ENCODE measurements at places on chromosomes 3 and 15.

- DNase-seq, result no peak
Measured at GRCh38 chr3:64445109-64445943, 220.1 kb upstream of the PRICKLE2 start.

DNA sequence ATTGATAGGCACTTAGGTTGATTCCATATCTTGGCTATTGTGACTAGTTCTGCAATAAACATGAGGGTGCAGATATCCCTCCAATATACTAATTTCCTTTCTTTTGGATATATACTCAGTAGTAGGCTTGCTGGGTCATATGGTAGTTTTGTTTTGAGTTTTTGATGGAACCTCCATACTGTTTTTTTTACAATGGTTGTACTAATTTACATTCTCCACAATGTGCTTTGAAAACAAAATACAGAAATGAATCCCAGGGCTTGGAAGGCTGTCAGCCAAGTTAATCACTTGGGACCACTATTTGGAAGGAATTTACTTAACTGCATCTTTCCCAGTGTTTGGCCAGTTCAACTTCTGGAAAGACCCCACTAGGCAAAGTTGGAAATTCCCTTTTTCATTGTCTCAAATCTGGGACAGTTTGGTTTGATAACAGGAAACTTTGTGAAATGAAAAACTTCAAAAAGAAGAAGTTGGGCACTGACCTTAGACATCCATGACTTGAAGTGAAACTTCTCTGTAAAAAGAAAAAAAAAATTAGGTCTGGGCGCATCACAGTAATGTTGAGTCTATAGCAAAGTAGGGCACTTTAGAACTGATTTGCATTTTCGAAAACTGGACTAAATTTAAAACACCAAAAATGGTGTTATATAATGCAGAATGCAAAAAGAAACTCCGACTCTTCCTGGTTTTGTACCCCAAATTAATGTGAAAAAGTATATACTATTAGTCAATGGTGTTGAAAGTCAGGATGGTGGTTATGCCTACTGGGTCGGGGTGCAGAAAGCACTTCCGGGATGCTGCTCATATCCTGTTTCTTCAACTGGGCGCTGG is 6.0 kb downstream of the CTSH start:
- no peak for DNase-seq

DNA sequence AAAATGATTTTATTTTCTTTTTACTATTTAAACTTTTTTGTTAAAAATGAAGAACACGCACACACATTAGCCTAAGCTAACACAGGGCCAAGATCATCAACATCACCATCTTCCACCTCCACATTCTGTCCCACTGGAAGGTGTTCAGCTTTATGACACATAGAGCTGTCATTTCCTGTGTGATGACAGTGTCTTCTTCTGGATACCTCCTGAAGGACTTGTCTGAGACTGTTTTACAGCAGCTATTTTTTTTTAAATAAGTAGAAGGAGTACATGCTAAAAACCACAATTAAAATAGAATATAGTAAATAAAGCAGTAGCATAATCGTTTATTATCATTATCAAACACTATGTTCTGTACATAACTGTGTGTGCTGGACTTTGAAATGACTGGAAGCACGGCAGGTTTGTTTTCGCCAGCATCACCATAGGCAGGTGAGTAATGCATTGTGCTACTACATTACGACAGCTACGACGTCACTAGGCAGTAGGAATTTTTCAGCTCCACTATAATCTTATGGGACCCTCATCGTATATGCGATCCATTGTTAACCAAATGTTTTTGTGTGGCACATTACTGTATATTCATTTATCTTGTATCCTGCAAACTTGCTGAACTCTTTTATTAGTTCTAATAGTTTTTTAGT is 72.8 kb downstream of the KLF15 start:
- no peak for DNase-seq

DNA sequence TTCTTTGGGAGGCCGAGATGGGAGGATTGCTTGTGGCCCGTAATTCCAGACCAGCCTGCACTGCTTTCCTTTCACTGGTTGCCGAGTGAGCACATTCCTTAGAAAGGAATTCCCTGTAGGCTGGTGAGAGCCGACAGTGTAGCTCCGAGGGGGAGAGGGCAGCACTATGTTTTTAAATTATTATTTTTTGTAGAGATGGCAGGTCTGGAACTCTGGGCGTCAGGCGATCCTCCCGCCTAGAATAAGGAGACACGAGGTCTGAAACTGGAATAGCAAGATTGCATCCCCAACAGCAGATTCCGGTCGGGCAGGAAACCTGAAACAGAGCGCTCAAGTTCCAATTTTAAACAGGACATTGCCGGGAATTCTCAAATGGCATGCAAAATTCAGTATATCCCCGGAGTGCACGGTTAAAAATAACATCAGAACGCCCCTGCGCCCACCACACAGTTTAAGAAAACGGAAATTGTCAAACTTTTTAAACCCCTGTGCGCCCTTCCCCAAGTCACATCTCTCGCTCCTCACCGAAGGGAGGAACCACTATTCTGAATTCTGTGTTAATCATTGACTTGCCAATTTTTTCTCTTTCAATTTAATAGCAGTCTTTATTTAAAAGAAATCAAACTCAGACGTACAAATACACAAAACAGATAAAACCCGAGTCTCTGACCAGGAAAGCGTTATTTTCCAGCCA is 643 bp upstream of the RNU5B-1 start:
- no peak for DNase-seq

GRCh38 chr15:90685591-90686434 is 31.3 kb upstream of the BLM start:
- DNase-seq, result no peak

DNA sequence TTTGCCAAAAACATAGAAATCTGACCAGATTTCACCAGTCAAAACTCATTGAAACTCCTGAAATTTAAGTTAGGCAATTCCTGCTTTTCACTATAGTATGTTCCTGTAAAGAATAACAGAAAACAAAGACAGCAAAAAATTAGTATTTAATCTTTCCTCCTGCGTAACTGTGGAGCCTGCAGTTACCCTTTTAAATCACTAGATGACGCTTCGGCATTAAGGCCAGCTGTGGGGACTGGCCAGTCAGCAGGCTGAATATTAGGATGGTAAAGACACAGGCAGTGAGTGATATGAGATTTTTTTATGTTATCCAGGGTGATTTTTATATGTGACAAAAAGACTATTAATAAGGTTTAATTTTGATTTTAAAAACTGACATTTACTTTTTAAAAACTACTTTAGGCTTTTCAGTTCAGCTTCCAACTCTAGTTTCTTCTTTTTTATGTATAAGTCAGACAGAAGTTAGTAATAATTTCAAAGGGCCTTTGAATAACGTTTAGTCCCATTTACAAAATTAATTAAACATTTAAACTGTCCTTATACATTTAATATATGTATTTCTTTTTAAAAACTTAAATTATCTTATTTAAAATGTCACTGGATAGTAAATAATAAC is 165.1 kb downstream of the PPM1L start:
- no peak for DNase-seq

GRCh38 chr15:91517491-91518200 is 335.9 kb upstream of the SLCO3A1 start:
- no peak for DNase-seq

DNA sequence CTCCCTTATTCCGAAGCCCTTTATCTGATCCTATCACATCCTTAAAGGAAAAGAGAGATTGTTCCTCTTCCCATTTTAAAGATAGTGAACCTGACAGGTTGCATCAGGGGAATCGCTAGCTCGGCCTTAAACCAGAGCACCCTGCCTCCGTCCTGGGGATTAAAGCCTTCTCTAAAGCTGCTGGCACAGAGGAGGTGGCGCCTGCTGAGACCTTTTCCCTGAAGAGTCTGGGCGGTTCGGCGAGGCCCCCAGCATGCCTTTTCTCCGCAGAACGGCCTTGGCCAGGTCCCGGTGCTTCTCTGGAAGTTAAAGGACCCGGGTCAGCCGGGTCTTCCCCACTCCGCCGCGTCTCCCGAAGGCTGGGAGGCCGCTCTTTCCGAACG is 593 bp downstream of the FAM219B start:
- peak; percentile 33 for DNase-seq

GRCh38 chr15:58070801-58071418 is 5.4 kb upstream of the ALDH1A2 start:
- DNase-seq, result peak; percentile 20

DNA sequence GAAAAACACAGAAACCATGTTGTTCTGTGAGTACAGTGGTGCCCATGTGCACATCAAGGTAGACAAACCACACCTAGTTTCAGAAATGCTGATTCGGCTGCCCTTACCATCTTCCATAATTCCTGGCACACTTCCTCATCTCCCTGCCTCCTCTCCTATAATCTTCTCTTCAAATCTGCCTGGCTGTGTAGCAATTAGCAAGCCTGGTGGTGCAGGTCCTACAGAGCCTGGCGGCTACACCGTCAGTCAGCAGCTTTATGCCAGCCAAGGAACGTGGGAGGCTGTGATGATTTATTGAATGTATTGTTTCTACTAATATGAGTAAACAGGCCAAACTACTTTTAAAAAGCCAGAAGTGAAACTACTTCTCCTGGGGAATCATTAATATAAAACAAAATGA is 106.8 kb downstream of the SEMA6D start:
- DNase-seq, result no peak

DNA sequence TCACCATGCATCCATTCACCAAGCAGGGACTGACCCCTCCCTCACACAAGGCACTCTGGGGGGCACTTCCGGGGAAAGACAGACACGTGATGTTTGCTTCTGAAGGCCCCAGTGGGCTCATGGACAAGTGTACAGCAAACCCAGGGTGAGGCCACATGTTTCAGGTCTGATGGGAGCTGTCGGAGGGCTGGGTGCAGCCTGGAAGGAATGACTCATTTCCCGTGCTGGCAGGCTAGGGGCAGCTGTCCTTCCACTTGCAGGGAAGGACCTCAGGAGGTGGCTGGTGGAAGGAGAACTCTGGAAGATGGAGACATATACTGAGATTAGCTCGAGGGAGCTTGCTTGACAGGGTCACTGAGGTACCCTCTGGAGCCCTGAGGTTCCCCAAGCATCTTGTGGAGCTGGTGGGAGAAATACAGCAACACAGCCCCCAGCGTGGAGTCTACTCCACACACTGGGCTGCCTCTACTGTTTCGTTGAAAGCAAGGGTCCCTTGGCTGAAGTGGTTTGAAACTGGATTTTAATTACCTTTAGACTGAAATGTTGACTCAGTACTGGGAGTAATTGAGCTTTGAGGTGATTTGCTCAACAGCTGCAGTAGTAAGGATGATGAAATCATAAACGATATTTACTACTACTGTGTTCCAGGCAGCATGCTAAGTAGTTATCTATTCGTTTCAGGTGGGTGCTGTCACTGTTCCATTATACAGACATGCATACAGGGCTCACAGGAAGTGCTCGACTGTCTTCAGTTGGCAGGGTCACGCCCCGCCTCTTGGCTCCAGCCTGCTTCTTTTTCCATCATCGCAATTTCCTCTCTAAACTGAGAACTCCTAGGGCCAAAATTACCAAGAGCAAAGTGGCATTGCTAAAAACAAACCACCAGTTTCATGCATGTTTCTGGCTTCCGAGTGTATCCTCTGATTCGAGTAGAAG is 230.4 kb downstream of the ADAMTS17 start:
- DNase-seq, result no peak

DNA sequence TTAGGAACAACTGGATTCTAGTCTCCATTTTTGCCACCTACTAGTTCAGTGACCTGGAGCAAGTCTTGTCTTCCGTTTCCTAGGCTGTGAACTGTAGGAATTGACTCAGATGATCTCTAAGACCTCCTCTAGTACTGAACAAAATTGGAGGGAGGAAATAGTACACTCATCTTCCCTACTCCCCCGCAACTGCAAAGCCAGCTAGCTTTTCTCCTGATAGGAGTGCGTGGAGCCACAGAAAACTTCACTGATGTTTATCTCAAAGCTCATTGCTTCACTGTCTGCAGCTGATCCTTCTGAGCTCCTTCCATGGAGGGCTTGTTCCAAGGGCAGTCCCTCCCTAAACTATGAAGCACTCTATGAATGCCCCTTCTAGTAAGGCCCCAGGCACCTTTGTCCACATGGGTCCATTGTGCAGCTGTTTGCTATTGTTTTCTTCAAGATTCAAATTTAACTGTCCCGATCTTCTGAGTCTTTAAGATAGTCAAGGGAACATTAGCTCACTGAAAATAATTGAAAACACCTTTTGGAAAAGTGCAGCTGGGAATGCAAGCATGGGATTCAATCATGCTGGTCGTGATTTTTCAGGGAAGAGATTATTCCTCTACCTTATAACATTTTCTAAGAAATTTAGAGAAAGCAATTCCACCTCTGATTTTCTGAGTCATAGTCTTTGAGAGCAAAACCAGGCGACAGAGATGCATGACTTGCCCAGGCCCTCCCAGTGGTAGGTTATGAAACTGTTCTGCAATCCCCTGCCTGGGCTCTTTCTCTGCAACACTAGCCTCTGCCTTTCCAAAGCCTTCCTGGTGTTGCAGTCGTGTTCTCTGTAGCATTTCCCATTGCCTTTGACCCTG is 24.3 kb downstream of the FILIP1L start:
- DNase-seq, result no peak

DNA sequence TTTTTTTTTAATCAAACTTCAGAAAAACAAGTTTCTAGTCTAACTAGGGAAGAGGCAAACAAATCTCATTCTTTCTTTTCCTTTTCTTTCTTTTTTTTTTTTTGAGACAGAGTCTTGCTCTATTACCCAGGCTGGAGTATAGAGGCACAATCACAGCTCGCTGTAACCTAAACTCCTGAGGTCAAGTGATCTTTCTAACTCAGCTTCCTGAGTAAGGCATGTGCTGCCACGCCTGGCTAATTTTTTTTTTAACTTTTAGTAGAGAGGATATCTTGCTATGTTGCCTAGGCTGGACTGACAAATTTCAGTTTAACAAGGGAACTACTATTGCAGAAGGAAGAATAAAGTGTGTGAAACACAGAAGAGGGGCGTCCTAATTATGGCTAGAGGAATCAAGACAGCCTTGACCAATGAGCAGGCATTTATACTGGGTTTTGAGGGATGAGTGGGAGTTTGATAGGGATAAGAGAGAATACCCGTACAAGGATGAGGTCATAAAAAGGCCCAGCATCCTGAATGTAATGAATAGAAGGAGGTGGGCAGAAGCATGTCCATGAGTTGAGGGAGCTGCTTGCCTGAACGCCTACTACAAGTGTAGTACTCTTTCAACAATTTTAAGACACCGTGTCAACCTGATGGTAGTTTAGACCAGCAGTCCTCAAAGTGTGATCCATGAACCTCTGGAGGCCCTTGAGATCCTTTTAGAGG is 6.7 kb upstream of the ZFAND6 start:
- DNase-seq, result no peak
